ENCODE measurements at places on chromosomes 6 and 20.

DNA sequence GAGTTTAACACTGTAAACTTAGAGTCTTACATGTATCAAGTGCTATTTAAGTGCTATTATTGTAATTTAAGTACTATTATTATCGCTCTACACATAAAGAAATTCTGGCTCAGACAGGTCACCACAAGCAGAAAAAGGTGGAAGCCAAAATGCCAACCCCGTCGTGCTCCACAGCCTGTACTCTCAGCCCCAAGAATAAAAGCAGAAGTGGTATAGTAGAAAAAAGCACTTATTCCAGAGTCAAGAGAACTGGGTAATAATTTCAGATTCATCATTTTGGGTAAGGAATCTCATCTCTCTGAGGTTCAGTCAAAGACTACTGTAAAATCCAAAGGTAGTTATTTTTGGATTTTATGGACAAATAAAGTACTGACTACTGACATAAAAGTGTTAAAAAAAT is 943 bp downstream of the ZUP1 start:
- no peak for DNase-seq

- DNase-seq: no peak
Measured at GRCh38 chr20:61454053-61454452, 202.0 kb downstream of the CDH4 start.

- DNase-seq: no peak
Measured at GRCh38 chr6:34773916-34774315, 16.6 kb downstream of the SNRPC start.

GRCh38 chr6:21241231-21242130 is 352.1 kb upstream of the SOX4 start:
- no peak for DNase-seq

Data from T-helper 9 cell (primary cell).